ENCODE measurements at places on chromosomes 3 and 15.

DNA sequence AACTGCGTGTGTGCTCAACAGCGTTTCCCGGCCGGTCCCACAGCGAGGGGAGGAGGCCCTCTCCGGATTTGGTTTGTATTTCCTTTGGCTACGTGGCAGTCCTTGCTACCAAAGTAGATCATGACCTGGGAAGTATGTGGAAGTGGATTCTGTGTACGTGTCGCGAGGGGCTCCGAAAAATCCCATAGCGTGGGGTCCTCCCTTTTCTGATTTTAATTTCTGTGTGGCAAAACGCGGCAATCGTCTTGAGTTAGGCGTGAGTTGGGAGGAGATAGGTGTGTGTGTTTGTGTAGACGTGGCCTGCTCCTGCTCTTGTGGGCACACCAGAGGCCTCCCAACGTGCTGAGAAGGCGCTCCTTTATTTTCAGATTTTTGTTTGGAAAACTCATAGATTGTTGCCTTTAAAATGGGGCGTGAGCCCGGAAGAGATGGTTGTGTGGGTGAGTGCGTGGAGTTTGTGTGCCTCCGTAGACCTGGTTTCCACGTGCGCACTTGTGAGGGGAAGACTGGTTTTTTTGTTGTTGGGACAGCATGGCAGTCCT lies 1.2 kb downstream of the TRIM71 start:
- no peak for DNase-seq

GRCh38 chr3:172991424-172991996 lies 149.5 kb downstream of the SPATA16 start:
- no peak for DNase-seq

DNA sequence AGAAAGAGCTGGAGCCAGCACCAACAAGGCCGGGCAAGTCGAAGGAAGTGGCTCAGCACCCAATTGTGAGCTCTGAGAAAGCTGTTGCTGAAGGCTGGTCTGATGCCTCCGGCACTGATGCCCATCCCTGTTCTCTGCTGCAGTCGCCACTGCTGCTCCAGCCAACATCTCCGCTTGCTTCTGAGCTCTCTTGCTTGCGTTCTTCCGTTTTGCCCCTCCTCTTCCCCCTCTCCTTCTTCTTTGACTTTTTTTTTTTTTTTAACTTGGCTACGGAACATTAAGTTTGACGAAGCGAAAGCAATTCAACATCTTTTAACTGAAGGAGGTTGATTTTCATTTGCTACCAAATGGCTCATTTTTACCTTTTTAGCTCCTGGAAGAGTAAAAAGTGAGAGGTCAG lies 442.9 kb downstream of the MCTP2 start:
- no peak for DNase-seq

DNA sequence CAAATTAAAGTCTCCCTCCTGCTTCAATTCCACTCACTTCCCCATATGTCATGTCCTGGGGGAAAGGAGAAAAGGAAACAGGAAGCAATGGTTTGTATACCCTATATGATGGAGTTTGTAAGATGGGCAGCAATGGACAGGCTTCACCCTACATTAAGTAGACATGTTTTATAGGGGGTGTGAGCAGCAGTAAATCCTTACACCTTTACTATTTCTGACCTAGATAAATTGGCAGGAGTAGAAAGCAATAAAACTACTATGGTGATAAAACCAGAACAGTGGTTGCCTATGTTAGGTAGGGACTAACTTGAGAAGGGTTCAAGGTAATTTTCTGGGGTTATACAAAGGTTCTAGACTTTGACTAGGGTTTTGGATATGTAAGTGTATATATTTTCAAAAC lies 301.7 kb downstream of the GBE1 start:
- no peak for DNase-seq

GRCh38 chr3:108985844-108986243 lies 32.2 kb upstream of the GUCA1C start:
- DNase-seq, result no peak

GRCh38 chr3:197336348-197336747 lies 37.9 kb upstream of the DLG1 start:
- DNase-seq, result no peak

DNA sequence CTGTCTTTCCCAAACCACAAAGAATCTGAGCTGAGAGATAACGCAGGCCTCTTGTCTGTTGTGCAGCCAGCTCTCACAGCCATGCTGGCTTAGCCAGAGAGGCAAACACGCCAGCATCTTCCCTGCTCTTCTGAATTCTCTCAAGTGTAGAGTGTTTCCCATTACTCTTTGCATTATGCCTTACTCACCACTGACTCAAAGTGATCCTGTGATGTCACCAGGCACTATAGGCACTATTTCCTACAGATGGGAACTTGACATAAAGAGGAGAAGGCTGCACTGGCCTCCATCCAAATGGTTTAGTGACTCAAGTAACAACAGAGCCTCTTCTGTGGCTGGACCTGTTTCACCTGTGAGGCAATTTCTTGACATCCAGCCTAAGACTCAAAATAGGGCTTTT lies 44.4 kb downstream of the PDZRN3 start:
- no peak for DNase-seq

- DNase-seq, result no peak
These were observed 20.7 kb upstream of the DOCK3 start for GRCh38 chr3:50653937-50654595.

DNA sequence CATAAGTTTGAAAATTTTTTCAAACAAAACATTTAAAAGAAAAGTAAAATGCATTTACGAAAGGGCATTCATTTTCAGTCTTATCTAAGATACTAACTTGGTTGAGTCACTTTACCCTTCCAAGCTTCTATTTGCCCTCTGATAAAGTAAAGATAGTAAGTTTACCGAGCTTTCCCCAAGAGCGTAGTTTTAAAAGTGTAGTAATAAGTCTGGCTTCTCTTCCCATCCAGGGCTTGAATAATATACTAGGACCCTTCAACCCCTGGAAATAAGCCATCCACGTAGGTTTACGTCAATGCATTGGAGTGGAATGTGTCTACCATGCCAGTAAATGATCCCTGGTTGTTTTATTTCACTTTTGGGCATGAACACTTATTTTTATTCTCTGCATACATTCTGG lies 608.3 kb downstream of the NTRK3 start:
- no peak for DNase-seq
